DMS 273 treated with DMSO at 0.1 percent for 48 hours (cell line): ENCODE measurements at places on chromosomes 1 and 21.

GRCh38 chr21:41653954-41654491, 112.8 kb downstream of the RIPK4 start:
- no peak for DNase-seq

DNA sequence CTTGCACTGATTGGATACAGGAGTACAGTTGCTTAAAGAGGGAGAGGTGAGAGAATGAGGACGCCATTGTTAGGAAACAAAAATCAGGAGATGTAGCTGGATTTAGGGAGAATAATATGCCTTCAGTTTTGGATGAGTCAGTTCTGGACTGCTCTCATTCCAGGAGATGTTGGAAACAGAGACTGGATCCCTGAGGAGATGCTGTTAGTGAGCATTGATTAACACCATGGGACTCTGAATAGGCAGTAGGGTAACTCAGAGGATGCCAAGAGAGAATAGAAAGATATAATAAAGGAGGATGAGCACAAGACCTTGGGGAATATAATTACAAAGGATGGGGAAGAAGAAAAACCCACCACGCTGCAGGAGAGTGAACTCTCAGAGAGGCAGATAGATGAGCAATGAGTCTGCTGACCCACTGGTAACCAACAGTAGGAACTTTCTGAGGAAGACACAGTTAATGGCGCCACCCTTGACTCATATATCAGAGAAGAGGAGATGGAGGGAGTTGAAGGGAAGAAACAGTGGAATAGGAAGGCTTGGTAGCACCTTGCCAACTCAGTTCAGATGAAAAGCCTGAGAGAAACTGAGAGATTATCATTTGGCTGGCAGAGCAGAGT, 10.5 kb downstream of the KCNJ15 start:
- no peak for DNase-seq

DNA sequence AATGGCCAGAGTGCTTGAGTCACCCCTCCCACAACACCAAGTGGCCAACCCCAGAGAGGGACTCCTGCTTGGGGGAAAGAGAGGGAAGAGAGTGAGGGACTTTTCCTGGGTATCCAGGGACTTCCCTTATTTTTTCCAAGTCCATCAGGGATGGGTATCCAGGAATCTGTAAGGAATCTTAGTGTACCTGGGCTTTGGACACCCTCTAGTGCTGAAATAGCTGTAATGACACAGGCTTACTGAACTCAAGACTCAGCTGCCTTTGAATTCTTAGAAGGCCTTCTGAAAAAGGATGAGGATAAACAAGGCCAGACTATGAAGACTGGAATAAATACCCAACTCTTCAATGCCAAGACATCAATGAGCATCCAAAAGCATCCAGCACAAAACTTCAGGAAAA, 12.0 kb downstream of the TSHB start:
- DNase-seq: no peak

- DNase-seq: no peak
Measured at GRCh38 chr1:63934697-63935096, 160.9 kb downstream of the ROR1 start.

GRCh38 chr21:27422435-27422834, 455.5 kb upstream of the ADAMTS5 start:
- no peak for DNase-seq

DNA sequence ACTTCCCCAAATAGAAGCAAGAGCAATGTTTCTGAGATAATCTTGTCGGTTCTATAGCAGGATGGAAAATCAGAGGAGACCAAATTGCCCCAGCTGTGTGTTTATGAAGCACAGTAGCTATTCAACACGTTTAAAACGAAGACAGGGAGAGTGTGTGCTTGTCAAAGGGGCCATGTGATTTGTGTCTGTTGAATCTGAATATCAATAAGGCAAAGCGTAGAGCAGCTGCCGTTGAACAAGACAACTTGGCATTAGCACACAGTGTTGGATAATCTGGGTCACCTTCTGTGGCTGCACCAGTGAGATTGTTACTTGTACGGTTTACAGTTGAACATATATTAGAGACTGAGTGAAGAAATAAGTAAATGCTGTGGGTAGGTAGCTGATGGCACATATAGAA, 1.0 kb downstream of the CRB1 start:
- DNase-seq: no peak

- no peak for DNase-seq
Measured at GRCh38 chr1:99606306-99606705, 39.6 kb upstream of the PALMD start.

DNA sequence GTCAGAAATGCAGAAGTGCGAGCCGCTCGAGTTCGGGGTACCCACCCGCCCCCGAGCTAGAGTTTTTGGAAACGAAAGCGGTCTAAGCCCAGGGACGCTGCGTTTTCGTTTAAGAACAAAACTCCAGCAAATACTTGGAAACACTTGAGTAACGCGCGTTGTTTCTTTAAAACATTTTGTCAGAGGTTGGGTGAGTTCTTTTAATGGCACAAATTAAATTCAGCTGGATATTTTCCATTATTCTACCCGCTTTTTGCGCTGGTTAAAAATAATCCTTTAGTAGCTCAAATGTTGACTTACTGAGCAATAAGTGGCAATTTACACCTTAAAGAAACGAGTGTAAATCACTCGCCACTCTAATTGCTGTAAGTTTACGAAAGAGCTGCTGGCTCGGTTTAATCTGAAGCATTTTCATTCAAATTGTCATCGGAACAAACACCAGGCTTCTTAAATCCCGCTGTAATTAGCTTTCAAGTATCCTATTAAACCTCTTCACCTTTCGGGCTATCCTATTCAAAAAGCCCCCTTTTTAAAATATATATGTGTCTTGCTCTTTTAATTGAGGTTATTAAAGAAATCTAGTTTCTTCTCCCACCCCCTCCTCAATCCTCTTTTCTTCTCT, 1.5 kb downstream of the LHX8 start:
- no peak for DNase-seq

GRCh38 chr1:154182344-154183045, 9.4 kb downstream of the TPM3 start:
- DNase-seq: no peak

- DNase-seq: peak; percentile 26
Measured at GRCh38 chr1:235919127-235919832, 52.6 kb upstream of the LYST start.

GRCh38 chr1:19110257-19110927, 99.7 kb downstream of the UBR4 start:
- no peak for DNase-seq

DNA sequence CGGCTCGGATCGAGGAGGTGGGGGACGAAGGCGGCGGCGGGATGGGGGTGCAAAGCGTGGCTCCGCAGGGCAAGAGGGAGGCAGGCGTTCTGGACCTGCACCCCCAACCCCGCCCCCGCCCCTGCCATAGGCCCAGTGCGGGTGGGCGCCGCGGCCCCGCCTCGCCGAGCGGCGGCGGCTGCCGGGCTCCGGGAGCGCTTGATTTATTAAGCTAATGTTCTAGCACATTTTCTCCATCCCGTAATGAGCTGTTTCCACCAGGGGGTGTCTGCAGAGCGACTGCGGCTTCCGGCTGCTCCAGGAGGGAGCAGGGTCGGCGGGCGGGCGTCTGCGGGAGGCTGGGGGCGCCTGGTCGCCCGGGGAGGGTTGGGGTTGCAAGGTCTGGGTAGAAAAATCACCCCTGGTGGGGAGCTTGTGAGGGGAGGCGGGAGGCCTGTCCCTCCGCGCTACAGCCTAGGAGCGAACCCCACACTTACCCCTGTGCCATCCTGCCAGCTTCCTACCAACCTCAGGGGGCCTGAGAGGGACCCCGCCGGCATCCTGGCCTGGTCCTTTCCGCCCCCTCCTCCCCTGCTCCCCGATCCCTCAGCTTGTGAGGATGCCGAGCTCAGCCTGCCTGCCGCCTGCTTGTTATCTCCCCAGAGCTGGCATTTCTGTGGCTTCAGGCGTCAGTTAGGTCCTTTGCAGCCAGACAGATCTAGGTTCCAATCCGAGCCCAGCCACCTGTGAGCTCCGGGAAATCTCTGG, 48.5 kb upstream of the ACOT11 start:
- DNase-seq: peak; percentile 31

- DNase-seq: no peak
Measured at GRCh38 chr1:48761411-48761810, 15.3 kb downstream of the BEND5 start.

DNA sequence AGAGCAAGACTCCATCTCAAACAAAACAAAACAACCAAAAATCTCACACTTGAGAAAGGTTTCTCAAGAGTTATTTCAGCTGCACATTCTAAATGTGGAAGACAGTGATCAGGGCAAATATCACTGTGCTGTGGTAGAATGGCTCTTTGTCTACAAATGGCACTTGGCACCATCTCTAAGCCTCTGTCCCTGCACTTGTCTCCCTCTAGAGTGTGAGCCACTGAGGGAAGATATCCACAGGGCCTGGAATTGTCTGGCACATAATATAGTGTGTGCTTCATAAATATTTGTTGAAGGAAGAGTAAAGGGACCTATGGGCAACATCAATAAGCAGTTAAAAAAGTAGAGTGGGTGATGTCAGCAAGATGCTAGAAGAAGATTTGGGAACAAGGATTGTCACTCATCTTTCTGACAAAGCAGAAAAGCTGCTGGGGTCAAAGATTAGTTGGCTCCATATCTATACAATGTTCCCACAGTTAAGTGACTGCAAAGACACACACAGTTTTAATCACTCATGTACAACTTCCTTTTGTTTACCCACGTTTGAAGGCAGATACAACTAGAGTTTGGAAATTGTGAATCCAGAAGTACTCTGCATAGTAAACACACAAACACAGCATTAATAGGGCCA, 19.1 kb downstream of the CD101 start:
- DNase-seq: no peak

DNA sequence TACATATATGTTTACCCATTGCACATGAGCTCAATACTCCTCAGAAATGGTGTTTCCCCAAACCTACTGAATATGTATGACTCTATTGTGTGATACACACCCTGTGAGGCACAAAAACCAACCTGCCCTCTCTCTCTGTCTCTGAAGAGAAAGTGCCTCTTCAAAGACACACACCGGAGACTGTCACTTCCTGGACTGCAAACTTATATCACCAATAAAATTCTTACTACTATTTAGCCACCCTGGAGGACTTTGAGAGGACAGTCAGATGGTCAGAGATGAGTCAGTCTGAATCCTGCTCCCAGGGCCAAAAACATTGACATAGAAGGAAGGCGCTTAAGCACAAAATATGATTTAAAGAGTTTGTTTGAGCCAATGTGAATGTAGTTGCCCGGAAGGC, 110.4 kb downstream of the PPIAL4G start:
- no peak for DNase-seq

- DNase-seq: no peak
Measured at GRCh38 chr1:154852845-154853244, 17.2 kb downstream of the KCNN3 start.

- DNase-seq: no peak
Measured at GRCh38 chr1:205449750-205450443, 5.9 kb downstream of the BLACAT1 start.

GRCh38 chr21:39117440-39117970, 65.7 kb downstream of the PSMG1 start:
- DNase-seq: no peak

GRCh38 chr1:186780076-186780475, 48.7 kb upstream of the PLA2G4A start:
- DNase-seq: no peak

DNA sequence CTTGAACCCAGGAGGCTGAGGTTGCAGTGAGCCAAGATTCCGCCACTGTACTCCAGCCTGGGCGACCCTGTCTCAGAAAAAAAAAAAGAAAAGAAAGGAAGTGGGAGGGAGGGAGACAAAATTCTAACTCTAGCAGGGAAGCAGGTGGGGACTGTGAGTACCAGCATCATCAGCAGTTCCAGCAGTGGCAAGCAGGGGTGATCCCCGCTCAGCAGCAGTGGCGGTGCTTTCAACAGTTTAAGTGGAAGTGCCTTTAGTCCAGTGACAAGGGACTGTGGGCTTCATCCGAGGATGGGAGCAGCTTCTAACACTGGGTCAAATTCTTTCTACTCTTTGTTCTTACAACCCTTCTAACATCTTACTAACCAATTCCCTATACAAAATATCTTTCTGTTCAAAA, 858.1 kb upstream of the ADAMTS5 start:
- no peak for DNase-seq

GRCh38 chr21:25557180-25557579, 50.1 kb downstream of the MRPL39 start:
- DNase-seq: no peak

DNA sequence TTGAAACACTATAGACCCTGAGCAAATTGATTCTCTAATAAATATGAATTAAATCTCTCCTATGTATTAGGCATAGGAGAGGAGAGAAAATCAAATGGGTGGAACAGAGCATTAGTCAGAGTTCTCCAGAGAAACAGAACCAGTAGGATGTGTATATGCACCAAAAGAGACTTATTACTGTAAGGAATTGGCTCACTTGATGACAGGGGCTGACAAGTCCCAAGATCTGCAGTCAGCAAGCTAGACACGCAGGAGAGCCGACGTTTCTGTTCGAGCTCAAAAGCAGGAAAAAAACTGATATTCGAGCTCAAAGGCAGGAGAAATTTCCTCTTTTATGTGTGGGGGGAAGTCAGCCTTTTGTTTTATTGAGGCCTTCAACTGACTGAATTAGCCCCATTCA, 259.2 kb upstream of the KAZN start:
- no peak for DNase-seq

- no peak for DNase-seq
Measured at GRCh38 chr1:183251101-183251958, 65.3 kb downstream of the LAMC2 start.
